ENCODE measurements at places on chromosomes 1 and 21.

DNA sequence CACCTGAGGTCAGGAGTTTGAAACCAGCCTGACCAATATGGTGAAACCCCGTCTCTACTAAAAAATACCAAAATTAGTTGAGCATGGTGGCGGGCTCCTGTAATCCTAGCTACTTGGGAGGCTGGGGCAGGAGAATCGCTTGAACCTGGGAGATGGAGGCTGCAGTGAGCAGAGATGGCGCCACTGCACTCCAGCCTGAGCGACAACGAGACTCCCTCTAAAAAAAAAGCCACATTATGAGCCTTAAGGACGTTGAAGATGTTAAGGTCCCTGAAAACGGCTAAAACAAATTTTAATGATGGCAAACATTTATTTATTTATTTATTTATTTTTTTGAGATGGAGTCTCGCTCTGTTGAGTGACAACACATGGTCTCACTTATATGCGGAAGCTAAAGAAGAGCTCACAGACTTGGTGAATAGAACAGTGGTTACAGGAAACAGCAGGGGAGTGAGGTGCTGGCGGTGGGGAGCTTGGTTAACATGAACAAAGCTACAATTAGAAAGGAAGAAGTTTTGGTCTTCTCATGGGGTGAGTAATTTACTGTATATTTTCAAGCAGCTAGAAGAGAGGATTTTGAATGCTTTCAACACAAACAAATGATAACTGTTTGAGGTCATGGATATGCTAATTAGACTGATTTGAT is 47.1 kb downstream of the TCP10L start:
- DNase-seq, result no peak

GRCh38 chr1:117824616-117825015 is 104.8 kb downstream of the GDAP2 start:
- DNase-seq, result no peak

GRCh38 chr1:167054531-167054930 is 35.6 kb downstream of the GPA33 start:
- DNase-seq, result no peak

DNA sequence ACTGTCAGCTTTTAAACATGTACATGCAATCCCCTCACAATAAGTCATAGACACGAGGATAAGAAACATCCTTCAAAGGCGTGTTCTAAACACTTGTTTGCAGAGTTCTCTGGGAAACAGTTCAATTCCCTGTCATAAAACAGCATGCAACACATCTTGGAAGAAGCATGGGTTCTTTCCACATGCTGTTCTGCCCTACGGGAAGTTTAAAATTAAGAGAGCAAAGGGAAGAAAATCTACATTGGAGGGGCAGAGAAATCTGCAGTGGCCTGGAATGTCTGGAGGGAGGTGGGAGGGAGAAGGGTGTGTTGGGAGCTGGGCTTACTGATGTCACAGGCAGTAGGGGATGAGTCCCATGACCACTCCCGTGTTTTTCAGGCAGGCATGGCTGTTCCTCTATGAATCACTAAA is 98.3 kb upstream of the SLC2A1 start:
- no peak for DNase-seq

DNA sequence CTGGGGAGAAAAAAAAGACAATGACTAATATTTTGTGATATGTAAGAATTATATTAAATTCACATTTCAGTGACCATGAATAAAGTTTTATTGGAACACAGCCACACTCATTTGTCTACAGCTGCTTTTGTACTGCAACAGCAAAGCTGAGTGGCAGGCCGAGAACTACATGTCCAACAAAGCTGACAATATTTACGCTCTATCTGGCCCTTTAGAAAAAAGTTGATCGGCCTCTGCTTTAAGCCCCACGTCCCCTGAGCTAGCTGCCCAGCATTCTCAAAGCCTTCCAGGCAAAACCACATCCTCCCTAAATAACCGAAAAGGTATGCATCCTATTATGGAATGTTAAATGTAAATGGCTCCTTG is 8.6 kb downstream of the SLC2A1 start:
- no peak for DNase-seq
